Lung (tissue), 17 donors: ENCODE measurements at places on chromosomes 1 and 21. TPM values are rescaled to one million over a fixed set of nuclear protein-coding genes. Genes with fewer than 3 reads are reported as not detected.

GRCh38 chr1:151494741-151495281, 16.4 kb upstream of the CGN start:
- no peaks in the 10 kb centered on the region for H3K4me1 ChIP-seq
- no peak overlapping the region for H3K4me3 ChIP-seq
- no peaks in the 10 kb centered on the region for H3K36me3 ChIP-seq
- no peak for DNase-seq
- H3K27ac ChIP-seq = no peak overlapping the region

DNA sequence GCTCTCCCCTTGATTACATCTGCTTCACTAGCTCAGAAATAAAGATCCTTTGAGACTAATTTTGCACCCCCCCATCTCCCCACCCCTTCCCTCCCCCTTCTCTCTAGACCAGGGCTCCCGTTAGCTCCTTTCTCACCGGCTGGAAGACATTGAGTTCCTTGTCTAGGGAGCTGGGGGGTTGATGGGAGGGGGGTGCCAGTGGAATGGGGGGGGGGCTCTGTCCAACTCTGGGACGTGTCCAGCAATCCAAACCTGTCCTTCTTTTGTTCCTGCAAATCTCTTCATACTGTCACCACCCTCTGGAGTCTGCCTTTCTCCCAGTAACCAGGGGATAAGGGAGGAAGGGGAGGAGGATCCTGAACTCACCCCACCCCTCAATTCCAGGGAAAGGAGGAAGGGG, 61.9 kb downstream of the RHBG start:
- DNase-seq = no peak
- H3K27ac ChIP-seq = no peak overlapping the region
- H3K36me3 ChIP-seq = no peaks in the 10 kb centered on the region
- H3K4me3 ChIP-seq = no peak overlapping the region

DNA sequence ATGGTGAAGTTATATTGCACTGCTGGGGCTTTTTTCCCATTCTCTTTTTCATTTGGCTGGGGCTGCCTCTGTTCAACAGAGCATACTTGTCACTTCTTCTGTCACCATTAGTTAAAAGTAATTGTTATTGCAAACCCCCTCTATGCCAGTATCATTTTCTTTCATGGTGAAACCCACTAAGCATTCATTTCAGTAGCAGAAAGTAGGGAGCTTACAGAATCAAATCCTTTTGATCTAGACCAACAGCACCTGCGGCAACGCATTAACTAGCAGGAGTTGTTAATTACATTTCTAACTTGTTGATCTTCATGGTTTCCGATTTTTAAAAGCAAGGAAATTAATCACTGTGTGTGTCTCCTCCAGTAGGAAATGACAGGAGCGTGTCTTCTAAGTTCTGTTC, 15.0 kb downstream of the SMYD2 start:
- DNase-seq = no peak
- H3K4me3 ChIP-seq = no peak overlapping the region
- no peaks in the 10 kb centered on the region for H3K4me1 ChIP-seq
- H3K27me3 ChIP-seq = no peaks in the 10 kb centered on the region

DNA sequence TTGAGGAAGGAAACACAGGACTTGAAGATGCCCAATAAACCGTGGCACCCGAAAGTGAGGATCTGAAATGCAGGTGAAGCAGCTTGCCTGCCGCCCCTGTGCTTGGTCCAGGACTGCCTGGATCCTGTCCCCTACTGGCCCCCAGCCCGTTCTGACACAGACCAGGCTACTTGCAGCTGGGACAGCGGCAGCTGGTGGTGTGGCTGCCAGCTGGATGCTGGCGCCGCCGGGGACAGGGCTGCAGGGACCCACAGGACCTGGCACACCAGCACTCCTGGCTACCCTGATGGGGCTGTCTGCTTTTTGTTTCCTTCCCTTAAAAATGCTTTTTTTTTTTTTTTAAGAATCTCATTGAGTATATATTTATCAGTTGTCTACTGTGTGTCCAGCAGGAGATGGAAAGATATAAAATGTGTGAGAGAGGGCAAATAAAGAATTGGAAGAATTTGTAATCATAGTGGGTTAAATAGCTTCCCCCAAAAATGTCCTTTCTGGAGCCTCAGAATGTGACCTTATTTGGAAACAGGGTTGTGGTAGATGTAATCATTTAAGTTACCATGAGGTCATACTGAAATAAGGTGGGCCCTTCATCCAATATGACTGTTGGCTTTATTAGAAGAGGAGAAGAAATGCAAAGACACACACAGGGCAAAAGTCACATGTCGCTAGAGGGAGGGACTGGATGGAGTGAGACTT, 165.6 kb downstream of the DSCAM start:
- H3K4me1 ChIP-seq = no peaks in the 10 kb centered on the region
- H3K27ac ChIP-seq = no peak overlapping the region
- H3K27me3 ChIP-seq = no peaks in the 10 kb centered on the region
- no peak overlapping the region for H3K4me3 ChIP-seq
- H3K36me3 ChIP-seq = no peaks in the 10 kb centered on the region
- DNase-seq = no peak

DNA sequence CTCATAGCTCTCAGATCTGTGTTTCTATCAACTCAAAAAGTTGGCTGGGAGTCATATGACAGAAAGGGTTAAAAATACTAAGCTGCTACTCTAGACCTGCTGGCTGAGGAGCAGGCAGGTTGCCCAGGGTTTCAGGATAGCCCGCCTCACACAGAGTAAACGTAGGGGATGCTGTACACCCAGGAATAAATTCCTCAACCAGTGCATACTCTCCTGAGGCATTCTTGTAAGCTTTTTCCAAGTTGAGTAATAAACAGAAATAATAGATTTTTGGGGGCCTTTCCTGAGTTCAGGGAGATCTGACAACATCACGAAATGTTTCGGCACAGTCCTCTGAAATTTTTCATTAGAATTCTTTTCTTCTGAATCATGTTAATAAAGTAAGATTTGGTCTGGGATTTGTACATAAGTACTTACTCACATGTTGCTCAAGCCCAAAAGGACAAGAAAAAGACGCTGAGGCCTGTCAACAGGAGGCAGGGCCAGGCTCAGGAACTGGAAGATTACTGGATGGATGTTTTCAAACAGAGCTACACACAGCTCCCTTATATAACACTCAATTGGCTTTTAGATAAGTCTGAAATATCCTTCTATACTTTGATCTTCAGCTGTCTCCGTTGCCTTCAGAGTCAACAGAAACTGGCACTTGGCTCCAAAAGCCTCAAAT, 41.0 kb downstream of the TGFBR3 start:
- peak; percentile 81 for DNase-seq
- no peaks in the 10 kb centered on the region for H3K36me3 ChIP-seq
- H3K27ac ChIP-seq = peak overlapping the region; percentile 55
- H3K27me3 ChIP-seq = no peaks in the 10 kb centered on the region
- H3K4me3 ChIP-seq = no peak overlapping the region

GRCh38 chr1:112048421-112048820, 59.0 kb upstream of the KCND3 start:
- H3K4me3 ChIP-seq = no peak overlapping the region
- H3K27ac ChIP-seq = no peak overlapping the region
- no peaks in the 10 kb centered on the region for H3K36me3 ChIP-seq
- DNase-seq = no peak

DNA sequence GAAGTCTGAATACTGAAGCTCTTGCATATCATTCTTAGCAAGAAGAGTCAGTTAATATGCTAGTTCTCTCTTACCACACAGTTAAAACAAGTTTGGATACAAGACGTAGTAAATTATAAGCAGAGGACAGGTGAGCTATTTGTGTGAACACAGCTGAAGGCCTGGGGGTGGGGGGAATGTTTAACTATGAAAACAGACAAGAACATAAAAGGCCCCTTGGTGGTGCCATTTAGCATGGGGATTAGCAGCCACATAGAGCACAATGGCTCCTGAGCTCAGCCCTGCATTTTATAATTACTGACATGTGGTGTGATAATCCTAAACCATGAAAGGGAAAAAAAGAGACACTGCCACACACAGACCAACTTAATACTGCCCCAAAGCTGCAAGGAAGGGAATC, 94.8 kb downstream of the TGFBR3 start:
- H3K27ac ChIP-seq = no peak overlapping the region
- H3K36me3 ChIP-seq = no peaks in the 10 kb centered on the region
- H3K27me3 ChIP-seq = no peaks in the 10 kb centered on the region
- H3K4me1 ChIP-seq = peaks cover 18% of the 10 kb centered on the region
- no peak for DNase-seq
- no peak overlapping the region for H3K4me3 ChIP-seq

- no peaks in the 10 kb centered on the region for H3K27me3 ChIP-seq
- peak overlapping the region; percentile 43 for H3K27ac ChIP-seq
- no peak overlapping the region for H3K4me3 ChIP-seq
- peaks cover 12% of the 10 kb centered on the region for H3K36me3 ChIP-seq
- H3K4me1 ChIP-seq = peaks cover 19% of the 10 kb centered on the region
- no peak for DNase-seq
Measured at GRCh38 chr1:16139473-16139962, 16.4 kb downstream of the EPHA2 start.

GRCh38 chr1:216612291-216612690, 110.9 kb downstream of the ESRRG start:
- H3K27me3 ChIP-seq = no peaks in the 10 kb centered on the region
- no peak for DNase-seq
- no peaks in the 10 kb centered on the region for H3K36me3 ChIP-seq
- no peak overlapping the region for H3K27ac ChIP-seq

GPR3 gene
- total RNA-seq = 0.58 TPM

SNIP1 gene
- 22.4 TPM for total RNA-seq

SH2D5 gene
- not detected for total RNA-seq

ATP6V1G3 gene
- total RNA-seq = not detected

C1orf94 gene
- total RNA-seq = not detected
